ENCODE measurements at places on chromosomes 16 and 17.

DNA sequence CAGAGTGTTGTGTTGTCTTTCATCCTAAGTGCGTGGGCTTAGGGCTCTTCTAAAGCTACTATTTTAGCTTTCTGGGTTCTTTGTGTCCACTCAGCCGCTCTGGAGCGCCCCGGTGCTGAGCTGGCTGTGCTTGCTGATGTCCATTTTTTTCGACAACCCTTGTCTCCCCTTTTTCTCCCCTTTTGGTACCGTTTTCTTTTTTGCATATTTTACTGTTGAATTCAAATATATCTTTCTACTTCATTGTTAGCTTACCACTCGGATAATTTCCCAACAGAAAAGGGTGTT, 1.2 kb downstream of the SRRM2 start:
- DNase-seq: no peak

DNA sequence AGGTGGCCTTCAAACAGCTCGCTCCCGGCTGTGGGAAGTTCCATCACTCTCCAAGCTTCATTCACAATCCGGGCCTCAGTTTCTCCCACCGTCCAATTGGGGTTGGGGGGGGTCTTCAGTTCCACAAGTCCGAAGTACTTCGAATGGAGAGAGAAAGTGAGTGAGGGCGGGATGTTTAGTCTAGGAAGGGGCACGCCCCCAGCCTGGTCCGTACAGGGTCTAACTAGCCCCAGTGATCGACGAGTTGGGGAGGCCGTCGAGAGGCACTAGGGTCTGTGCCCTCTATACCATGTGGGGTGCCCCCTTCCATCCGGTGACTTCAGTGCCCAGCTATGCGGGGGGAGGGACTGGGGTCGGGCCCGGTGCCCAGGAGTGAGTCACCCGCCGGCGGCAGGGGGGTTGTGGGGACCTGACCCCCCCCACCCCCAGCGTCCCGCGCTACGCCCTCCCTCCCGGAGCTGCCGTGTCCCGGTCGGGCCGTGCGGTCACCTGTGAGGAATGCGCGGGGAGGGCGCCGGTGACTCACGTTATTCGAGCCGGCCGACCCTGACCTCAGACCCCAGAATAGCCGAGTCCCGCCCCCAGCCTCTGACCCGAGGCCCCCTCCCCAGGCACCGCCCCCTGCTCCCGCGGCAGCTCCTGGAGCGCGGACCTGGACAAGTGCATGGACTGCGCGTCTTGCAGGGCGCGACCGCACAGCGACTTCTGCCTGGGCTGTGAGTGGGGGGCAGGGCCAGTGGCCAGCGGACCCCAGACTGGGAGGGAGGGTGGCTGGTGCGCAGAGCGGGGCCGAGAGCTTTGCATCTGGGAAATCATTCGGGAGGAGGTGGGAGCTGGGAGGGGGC, 658 bp downstream of the TNFRSF12A start:
- peak; percentile 58 for DNase-seq

DNA sequence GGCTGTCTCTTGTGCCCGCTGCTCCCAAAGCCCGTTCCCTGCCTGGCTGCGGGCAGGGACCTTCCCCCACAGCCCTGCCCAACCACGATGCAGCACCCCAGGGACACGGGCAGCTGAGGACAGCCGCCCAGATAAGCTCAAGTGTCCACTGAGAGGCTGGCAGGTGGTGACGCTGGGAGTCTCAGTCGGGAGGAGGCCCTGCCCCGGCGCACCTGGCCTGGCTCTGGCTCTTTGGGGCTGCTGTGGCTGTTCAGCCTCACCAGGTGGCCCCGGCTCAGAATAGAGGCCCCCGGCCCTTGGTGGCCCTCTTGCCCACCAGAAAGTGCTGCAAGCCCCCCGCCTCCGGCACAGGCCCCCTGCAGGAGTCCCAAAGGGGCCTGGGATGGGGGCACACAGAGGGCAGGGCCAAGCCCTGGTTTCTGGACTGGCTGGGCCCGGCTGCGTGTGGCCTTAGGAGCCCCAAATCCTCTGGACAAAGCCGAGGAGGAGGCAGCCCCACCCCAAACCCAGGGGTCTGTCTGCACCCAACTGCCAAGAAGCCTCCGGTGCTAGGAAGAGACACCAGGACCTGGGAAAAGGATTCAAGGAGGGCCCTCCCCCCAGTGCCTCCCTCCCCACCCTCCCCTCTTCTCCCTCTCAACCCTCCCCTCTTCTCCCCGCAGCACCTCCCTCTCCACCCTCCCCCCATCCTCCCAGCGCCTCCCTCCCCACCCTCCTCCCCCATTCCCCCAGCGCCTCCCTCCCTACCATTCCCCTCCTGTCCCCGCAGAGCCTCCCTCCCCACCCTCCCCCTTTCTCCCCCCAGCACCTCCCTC, 5.3 kb downstream of the NTHL1 start:
- DNase-seq: no peak

DNA sequence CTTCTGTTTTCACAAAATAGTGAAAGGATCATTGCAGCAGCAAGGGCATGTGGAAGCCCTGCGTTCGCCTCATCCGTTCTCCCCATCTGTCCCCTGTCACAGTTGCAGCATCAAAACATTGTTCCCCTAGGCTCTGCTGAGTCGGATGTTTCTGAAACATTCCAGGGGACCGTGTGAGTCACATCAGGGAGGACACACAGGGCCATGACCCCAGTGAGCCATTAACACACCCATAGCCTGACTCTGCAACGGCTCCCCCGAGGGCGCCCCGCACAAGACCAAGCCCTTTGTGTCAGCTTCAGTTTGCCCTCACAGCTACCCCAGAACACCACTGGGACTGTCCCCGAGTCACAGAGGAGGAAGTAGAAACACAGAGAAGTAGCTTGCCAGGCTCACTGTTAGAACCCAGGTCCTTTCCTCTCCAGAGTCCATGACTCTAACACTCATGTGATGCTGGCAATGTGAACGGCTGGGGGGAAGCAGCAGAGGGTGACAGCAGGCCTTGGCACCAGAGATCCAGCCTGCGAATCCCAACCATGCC, 63.3 kb upstream of the HSBP1 start:
- DNase-seq: no peak

- DNase-seq: no peak
Observed at GRCh38 chr17:46774108-46774737, 44.3 kb downstream of the WNT3 start.

- DNase-seq: no peak
Observed at GRCh38 chr16:6616746-6617145, 715.9 kb upstream of the RBFOX1 start.

- DNase-seq: no peak
Observed at GRCh38 chr17:47270946-47271705, 17.5 kb downstream of the ITGB3 start.

GRCh38 chr17:43530288-43531081, 15.7 kb downstream of the ETV4 start:
- DNase-seq: no peak

GRCh38 chr17:61478026-61478789, 26.0 kb downstream of the TBX4 start:
- no peak for DNase-seq

- DNase-seq: no peak
Observed at GRCh38 chr16:57795431-57795878, 6.8 kb downstream of the KIFC3 start.

GRCh38 chr17:64634218-64634617, 27.9 kb downstream of the SMURF2 start:
- DNase-seq: peak; percentile 16

DNA sequence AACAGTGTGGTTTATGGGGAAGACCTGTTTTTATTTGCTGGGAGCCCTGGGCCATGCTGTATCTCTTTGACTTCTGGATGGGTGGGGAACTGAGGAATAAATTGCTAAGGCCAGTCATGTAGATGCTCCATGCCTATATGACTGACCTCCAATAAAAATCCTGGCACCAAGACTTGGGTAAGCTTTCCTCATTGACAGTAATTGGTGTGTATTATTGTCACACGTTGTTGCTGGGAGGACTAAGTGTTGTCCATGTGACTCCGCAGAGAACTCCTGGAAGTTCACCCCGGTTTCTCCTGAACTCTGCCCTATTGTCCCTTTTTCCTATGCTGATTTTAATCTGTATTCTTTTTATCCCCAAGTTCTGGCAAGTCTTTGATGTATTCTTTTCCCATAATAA, 33.4 kb upstream of the USP22 start:
- no peak for DNase-seq

- DNase-seq: no peak
Observed at GRCh38 chr17:81390873-81391255, 4.4 kb upstream of the BAHCC1 start.

- DNase-seq: no peak
Observed at GRCh38 chr16:4215106-4215505, 26.8 kb downstream of the SRL start.

DNA sequence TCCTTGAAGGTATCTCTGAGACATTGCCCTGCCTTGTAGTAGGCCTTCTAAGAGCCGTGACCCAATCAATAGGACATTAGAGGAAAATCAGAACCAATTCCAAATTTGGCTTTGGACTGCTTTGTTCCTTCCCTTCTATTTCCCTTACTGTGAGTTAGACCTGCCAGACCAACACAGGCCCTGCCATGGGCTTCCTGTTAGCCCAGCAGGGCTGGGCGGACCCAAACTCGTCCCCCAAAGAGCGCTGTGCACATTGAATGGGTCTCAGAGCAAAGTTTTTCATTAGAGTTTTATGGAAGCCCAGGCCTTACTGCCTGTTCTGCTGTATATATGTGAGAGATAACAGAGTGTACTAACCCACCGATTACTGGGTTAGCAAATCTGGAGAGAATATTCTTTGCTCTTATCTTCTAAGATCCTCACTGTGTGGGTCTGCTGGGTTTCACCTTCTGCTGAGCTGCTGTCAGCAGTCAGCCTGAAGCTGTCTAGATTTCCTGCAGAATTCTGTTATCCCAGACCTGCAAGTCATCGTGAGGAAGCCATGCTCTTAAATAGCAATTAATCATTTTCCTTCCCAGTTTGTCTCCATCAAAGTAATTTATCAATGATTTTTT, 5.7 kb downstream of the ARHGAP44 start:
- DNase-seq: no peak

DNA sequence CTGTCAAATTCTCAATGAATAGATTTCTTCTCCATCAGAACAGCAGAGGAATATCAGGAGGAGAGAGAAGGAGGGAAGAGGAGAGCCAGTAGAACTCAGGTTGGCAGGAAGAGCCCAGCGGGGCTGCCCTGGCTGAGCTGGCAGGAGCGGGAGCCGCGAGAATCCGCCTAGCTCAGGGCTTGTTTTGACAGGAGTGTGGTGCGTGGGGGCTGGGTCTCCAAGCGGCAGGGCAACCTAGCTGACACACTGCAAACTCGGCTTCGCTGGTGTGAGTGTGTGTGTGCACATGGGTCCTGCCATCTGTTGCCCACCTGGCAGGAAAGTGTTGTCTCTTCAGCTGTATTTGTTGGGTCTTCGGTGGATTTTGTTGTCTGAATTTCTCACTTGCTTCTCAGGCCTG, 27.9 kb upstream of the BCAR1 start:
- DNase-seq: no peak

DNA sequence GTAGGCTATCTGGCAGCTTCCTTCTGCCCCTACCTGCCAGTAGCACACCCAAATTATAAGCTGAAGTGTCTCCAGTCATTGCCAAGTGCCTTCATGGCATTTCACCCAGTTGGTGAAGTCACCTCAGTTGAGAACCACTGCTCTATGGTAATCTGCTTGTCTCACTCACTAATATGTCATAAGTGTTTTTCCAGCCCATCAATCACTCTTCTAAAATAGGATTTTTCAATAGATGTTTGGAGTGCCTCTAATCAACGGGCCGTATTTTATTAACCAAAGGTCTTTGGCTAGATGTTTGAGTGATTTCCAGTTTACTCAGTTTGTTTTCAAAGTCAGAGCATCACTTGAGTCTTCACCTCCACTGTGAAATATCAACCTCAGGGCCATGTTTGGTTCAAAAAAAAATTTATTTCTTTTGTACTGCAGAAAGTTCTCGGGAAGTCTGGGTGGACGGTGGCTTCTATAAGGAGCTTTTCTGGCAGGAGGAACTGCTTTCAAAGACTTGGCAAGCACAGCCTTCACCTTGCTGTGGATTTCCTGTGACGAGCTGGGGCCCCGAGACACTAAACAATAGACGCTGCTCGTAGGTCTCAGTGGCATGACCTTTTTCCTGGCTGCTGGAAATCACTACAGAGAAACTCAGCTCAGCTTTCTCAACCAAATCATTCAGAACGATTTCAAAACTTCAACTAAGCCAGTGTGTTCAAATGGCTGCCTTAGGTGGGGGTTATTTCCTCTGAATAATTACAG, 95.2 kb upstream of the FOXF1 start:
- DNase-seq: no peak

DNA sequence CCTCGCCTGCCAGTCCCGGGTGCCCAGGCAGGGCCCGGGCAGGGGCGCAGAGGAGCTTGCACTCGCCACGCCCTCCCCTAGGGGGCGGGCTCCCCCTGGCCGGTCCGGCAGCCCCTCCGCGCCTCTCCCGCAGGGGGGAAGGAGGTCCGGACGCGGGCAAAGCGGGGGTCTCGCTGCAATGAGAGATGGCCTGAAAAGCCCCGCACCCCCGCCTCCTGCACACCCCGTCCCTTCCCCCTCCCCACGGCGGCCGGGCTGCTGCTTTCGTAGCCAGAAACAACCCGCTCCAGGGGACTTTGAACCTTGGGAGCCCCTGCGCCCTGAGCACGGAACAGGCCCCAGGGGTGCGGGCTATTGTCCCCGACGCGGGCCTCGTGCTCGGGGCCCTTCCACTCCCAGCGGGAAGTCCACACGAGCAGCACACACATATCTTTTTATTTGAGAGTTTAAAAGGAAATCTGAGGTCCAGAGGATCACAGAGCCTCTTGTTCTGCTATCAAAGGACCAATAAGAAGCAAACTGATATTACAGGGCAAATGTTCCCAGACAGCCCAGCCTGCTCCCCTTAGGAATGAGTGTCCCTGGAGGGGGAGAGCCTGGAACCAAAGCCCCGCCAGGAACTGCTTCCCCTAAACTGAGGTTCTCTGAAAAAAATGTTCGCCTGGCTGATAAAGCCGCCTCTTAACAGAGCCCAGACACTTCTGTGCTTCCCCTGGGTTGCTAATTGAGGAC, 5.8 kb upstream of the CBX4 start:
- peak; percentile 44 for DNase-seq

DNA sequence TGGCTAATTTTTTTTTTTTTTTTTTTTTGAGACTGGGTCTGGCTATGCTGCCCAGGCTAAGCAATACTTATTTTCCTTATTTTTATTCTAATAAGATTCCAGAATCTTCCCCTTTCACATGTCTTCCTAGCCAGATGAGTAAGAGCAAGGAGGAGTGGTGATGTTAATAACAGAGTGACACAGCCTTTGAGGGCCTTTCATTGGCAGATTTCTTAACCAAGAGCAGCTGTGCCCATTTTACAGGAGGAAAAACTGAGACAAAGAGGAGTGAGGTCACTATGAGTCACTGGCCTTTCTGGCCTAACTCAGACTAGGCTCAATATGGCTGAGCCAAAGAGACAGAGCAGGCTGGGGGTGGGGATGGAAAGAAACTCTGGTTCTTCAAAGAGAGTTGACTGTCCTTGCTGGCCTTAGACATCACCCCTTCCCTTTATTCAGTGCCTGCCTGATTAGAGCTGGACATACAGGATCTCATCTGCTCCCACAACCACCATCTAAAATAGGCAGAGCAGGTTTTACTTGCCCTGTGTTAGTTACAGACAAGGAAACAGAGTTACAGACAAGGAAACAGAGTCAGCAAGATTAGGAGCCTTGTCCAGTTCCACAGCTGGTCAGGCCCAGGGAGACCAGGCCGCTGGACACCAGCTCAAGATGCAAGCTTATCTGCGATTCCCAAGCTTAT, 50.0 kb upstream of the TOB1 start:
- DNase-seq: peak; percentile 75

Data from T-helper 2 cell treated with Interferon-gamma antibody and Interleukin-4, amounts not matched to agents 5 μg/mL and 100 μg/mL, for 36 hours (primary cell).